Stimulated activated CD4-positive, alpha-beta T cell treated with anti-CD3 and anti-CD28 coated beads, Interleukin-2, amount 100 ng/mL, for 48 hours (primary cell): ENCODE measurements at places on chromosomes 2 and 18.

- DNase-seq: no peak
Observed at GRCh38 chr2:28991021-28991420, 9.9 kb downstream of the TOGARAM2 start.

DNA sequence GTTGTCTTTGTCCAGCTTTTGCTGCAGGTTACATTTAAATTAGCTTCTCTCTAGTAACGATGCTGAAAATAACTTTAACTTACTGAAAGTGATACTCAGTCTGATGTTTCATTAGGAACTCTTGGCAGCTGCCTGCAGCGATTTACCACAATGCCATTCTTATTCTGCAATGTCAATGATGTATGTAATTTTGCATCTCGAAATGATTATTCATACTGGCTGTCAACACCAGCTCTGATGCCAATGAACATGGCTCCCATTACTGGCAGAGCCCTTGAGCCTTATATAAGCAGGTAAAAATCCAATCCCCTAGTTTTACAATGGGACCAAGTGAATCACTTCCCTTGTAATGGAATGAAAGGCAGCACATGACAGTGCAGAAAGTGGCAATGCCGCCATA is 16.3 kb upstream of the MFF start:
- no peak for DNase-seq

DNA sequence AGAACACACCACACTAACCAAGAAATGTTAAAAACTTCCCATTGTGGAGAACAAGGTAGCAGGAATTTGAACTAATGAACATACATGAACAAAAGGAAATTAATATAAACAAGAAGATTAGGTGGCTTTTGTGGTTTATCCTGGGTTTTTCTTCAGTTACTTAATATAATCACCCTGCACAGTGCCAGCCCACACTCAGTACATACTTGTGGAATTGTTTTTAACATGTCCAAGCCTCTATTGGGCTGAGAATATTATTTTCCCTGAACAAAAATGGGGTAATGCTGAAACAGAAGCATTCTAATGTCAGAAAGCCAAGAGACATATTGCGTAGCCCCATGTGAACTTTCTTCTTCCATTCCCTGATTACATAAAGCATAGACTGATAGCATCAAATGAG is 202.8 kb downstream of the DNER start:
- no peak for DNase-seq

GRCh38 chr2:12834239-12834638 is 117.5 kb downstream of the TRIB2 start:
- no peak for DNase-seq

DNA sequence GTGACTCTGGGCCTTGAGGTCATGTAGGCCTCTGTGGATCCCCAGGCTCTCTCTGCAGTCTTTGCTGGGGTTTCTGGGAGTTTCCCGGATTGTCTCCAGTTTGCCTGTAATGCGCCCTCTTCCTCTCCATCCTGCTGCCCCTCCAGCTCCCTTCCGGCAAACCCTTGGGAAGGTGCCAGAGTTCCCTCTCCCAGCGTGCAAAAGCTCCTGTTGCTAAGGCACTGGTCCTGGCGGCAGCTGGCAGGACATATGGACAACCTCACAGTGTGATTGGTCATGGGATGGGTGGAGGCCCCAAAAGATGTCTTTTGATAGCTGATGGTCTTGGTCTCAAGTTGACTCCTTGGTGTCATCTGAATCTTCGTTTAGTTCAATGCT is 320.1 kb downstream of the CYP26B1 start:
- no peak for DNase-seq
